ENCODE measurements at places on chromosomes 12 and 14. TPM values are rescaled to one million over a fixed set of nuclear protein-coding genes. Genes with fewer than 3 reads are reported as not detected.

Gene SMIM41
- total RNA-seq: not detected

Gene PLA2G1B
- total RNA-seq: not detected

Gene GPD1
- 0.11 TPM for total RNA-seq

Gene C12orf54
- not detected for total RNA-seq

Gene MUCL1
- total RNA-seq: not detected

Gene RIMKLB
- total RNA-seq: 4.9 TPM

Gene SPIC
- total RNA-seq: not detected

Gene ADAMTS20
- 1.6 TPM for total RNA-seq

Gene GPR132
- total RNA-seq: 0.04 TPM

Gene EPYC
- total RNA-seq: not detected

Gene FBXO21
- total RNA-seq: 321 TPM

Gene CATSPERB
- not detected for total RNA-seq

Gene WNT1
- total RNA-seq: not detected
